ENCODE measurements at places on chromosomes 1 and 21.

DNA sequence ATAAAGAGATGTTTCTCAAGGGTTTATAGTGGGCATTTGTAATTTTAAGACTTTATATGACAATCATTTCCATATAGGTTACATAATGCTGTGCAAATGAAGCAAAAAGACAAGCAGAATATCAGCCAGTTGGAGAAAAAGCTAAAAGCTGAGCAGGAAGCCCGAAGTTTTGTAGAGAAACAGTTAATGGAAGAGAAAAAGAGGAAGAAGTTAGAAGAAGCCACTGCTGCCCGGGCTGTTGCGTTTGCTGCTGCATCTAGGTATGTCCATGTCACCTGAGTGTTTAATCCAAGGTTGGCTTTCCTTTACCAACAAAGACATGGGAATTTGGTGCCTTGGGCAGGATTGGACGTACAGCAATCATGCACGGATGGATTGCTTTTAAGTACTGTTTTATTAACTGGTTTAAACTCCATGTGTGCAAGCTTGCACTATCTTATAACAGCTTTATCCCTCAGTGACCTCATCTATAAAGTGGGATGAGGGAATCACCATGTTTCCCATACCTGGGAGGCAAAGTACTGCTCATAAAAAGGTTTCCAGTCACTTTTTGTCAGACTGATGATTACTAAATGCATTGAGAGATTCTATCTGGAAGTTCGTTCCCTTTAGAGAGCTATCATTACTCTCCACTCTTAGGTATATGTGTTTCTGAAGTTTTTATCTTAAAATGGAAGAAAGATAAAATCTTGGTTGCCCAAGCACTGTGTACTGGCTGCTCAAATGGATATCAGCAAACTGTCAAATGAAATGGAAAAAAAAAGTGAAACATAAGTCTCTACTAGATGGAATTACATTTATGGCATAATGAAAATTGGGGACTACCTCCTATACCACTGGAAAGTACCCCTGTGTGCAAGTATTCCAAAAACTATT, 55.1 kb downstream of the MACO1 start:
- DNase-seq: no peak

DNA sequence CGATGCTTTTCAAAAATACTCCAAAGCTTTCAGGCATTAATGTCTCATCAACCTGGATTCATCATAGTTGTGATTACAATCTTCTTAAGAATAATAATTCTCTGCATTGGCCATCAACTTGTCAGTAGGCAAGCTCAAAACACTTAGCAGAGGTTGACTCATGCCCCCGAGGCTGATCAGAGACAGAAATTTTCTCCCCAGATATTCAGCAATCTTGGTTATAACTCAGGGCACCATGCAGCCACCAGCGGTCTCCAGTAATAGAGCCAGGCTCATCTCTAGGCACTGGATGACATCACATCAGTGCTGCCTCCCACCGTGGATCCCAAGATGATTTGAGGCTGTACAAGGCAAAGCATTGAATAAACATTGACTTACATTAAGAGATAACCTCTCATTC, 14.3 kb upstream of the IFFO2 start:
- DNase-seq: no peak

GRCh38 chr1:242240077-242240476, 241.2 kb upstream of the MAP1LC3C start:
- no peak for DNase-seq

GRCh38 chr1:13699510-13699909, 478 bp upstream of the PRDM2 start:
- DNase-seq: no peak

- DNase-seq: no peak
Observed at GRCh38 chr1:228047183-228047466, 35.4 kb upstream of the ARF1 start.

DNA sequence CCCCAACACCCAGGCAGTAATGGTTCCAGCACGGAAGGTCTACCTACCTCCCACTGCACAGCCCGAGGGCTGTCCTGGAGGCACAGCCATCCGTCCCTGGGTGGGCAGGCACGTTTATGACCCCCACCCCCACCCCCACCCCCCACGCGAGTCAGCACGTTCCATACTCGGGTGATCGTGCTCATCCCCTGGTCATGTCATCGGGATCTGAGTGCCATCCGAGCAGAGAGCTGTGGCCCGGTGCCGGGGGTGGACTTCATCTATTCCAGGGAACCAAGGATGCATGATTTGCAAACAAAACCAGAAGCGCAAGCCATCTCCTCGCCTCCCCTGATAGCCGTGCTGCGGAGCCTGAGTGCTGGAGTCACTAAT, 1.1 kb downstream of the TSPEAR start:
- no peak for DNase-seq

DNA sequence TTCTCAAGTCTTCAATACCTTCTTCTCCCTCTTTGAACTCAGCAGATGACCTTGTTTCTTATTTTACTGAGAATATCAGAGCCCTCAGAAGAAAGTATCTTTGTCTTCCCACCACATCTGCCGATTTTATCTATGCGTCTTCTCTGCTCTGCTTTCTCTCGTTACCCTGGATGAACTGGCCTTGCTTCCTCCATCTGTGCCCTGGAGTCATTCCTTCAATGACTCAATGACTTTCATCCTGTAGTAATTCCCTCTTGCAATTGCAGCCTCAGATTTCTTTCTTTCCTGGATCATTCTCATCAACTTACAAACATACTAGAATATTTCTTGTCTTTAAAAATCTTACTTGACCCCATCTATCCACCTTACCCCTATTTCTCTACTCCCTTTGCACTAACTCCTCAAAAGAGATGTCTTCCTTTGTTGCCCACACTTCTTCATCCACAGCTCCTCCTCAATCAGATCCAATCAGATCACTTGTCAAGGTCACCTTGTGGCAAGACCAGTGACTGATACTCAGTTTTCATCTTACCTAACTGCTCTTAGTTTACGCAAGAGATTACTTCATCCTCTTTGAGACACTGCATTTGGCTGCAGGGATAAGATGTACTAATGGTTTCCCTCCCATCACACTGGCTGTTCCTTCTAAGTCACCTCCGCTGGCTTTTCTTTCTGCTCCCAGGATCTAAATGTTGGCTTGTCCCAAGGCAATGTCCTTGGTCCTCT, 8.2 kb upstream of the TGFBR3 start:
- DNase-seq: no peak

DNA sequence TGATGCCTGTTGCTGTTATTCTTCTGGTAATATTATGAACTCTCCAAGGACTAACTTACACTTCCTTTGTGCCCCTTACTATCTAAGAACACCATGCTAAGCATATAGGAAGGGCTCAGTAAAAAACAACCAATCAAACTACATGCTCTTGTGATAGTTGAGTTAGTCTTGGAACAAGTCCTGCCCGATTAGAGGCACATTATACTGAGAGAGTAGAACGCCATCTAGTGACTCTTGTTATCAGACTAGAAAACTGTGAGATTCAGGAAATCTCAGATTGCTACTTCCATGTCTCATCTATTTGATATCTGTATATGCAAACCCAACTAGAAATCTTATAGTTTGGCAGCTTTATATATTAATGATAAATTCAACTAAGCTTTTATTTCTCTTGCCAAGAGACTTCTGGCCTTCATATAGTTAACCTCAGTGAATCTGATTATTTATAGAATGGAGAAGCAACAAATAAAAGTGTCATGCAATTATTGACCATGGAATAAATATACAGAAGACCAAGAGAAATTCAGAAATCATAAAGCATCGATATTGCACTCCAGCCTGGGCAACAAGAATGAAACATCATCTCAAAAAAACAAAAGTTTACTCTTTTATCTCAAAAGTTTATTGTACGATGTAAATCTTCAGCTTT, 7.8 kb upstream of the SRRM1 start:
- DNase-seq: no peak

DNA sequence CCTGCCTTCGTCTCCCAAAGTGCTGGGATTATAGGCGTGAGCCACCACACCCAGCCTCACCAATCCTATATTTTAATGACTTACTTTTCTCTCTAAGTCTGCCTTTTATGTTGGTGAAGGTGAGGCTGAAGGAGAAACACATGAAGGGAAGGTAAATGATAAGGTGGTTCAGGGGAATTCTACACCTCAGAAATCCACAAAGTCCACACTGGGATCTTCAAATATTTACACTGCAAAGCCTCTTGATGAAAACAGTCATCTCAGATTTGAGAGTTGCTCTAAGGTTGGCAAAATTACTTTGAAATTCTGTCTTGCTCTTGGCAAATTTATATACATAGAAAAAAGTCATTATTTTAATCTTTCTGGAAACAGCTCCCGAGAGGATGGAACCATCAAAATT, 42.0 kb upstream of the CACHD1 start:
- no peak for DNase-seq

DNA sequence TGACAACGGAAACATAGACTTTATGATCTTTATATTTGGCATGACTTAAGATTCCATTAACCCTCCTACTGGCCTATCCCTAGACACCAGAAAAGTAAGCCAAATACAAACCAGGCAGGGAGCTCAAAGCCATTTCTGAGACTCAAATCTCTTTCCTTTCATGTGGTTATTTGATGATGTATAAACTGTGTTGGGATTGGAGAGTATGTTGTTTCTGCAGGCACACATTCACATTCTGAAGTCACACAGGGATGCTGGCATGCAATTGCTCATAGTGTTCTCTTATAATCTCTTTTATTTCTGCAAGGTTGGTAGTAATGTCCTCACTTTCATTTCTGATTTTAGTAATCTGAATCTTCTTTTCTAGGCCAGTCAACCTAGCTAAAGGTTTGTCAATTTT, 5.8 kb downstream of the ZMYND12 start:
- no peak for DNase-seq

DNA sequence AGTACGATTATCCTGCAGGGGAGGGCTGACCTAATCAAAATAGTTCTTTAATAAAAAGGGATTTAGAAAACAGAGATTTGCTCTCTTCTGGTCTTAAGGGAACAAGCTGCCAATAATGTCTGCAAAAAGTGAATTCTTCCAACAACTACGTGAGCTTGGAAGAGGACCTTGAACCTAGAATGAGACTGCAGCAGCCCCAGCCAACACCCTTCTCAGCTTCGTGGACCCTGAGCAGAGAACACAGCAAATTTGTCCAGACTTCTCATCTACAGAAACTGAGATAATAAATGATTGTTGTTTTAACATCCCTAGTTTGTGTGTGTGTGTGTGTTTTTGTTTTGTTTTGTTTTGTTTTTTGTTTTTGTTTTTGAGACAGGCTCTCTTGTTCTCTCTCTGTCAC, 309.4 kb downstream of the GRIK1 start:
- DNase-seq: no peak

GRCh38 chr1:40032240-40032891, 8.2 kb upstream of the CAP1 start:
- DNase-seq: peak; percentile 52

DNA sequence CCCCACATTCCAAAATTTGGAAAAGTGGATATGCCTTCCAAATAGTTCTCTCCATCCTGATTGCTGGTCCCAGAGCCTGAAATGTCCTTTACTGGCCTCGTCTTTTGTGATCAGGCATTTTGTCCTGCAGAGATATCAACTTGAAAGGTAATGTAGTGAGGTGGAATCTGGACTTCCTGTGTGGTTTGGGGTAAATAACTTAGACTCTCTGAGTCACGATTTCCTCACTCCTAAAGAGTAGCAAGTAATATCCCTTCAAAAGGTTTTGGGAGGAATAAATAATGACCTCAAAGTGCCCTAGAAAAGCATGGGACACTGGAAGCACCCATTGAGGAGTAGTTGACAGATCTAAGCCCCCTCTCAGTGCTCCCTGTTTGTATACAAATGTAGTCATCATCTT, 426.6 kb downstream of the OMA1 start:
- no peak for DNase-seq

GRCh38 chr1:15427280-15427666, 11.0 kb upstream of the CTRC start:
- DNase-seq: no peak

GRCh38 chr1:203663294-203663693, 36.7 kb downstream of the ATP2B4 start:
- no peak for DNase-seq

DNA sequence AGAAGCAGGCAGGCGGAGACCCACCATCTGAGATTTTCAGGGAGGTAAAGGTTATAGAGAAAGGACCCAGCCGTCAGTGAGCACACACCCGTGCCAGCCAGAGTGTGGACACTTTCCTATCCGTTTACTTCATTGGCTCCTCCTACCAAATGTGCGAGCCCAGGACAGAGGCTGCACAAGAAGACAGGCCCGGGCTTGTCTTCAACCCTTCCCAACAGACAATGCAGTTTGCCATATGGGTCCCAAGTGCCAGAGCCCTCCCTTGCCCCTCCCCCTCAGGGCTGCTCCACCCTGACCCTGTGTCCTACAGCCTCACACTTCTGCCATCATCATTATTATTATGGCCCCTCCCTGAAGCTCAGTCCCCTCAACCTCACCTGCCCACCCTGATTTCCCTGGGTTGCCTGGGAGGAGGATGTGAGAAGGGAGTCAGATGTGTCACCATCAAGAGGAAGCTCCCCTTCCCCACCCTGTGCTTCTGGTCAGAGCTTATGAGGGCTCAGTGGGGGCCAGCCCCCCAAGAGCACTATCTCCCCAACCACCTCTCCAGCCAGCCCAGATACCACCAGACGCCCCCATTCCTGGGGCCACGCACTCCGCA, 9.4 kb downstream of the LAPTM5 start:
- DNase-seq: no peak

DNA sequence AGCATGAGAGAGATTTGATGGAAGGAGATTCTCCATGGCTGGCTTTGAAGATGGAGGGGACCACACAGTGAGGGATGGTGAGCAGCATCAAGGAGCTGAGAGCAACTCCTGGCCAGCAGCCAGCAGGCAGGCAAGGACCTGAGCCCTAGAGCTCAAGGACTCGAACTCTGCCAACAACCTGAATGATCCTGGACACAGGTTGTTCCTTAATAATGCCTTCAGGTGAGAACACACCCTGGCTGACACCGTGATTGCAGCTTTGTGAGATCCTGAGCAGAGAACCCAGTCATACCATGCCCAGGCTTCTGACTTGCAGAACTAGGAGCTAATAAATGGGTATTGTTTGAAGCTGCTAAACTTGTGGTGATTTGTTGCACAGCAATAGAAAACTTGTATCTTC, 183.1 kb downstream of the LMX1A start:
- no peak for DNase-seq

DNA sequence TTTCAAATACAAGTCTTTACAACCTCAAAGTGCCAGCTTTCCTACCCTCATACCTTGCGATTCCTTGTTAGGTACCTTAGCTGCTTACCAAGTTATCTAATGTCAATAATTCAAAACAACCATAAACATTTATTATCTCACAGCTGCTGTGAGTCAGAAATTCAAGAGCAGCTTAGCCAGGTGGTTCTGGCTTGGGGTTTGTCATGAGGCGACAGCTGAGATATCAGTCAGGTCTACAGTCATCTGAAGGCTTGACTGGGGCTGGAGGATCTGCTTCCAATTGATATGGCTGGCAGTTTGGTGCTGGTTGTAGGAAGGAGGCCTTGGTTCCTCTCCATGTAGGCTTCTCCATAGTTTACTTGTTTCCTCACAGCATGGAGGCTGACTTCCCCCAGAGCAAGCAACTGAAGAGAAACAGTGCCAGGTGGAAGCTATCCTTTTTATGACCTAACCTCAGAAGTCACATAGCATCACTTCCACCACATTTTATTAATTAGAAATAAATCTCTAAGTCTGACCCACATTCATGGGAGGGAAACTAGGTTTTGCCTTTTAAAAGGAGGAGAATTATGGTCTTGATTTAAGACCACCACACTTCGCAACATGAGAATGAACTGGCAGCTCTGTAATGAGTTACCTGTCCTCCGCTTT, 103.3 kb upstream of the FGGY start:
- no peak for DNase-seq

Data from activated gamma-delta T cell treated with Interleukin-2 at 50 U/mL for 16 hours (primary cell).